Activated T-helper 1 cell treated with anti-CD3 and anti-CD28 coated beads, Interleukin-12 subunit alpha, Interleukin-12 subunit beta, Interleukin-2, Interleukin-4 antibody, amounts not matched to agents 30 ng/mL and 10 ng/mL and 1 ng/mL, durations not matched to agents 14 hours and 24 hours and 36 hours (primary cell): ENCODE measurements at places on chromosomes 3 and 15.

GRCh38 chr3:4065554-4065953 is 237.6 kb upstream of the SETMAR start:
- DNase-seq, result no peak

- no peak for DNase-seq
Observed at GRCh38 chr3:87246662-87247429, 19.7 kb downstream of the CHMP2B start.

- DNase-seq, result no peak
Observed at GRCh38 chr3:197149-197827, 725 bp downstream of the CHL1 start.

GRCh38 chr3:138861798-138862197 is 27.1 kb upstream of the PIK3CB start:
- no peak for DNase-seq

- DNase-seq, result no peak
Observed at GRCh38 chr15:27961801-27962200, 137.3 kb downstream of the OCA2 start.

- no peak for DNase-seq
Observed at GRCh38 chr3:15438983-15439382, 11.6 kb downstream of the EAF1 start.

DNA sequence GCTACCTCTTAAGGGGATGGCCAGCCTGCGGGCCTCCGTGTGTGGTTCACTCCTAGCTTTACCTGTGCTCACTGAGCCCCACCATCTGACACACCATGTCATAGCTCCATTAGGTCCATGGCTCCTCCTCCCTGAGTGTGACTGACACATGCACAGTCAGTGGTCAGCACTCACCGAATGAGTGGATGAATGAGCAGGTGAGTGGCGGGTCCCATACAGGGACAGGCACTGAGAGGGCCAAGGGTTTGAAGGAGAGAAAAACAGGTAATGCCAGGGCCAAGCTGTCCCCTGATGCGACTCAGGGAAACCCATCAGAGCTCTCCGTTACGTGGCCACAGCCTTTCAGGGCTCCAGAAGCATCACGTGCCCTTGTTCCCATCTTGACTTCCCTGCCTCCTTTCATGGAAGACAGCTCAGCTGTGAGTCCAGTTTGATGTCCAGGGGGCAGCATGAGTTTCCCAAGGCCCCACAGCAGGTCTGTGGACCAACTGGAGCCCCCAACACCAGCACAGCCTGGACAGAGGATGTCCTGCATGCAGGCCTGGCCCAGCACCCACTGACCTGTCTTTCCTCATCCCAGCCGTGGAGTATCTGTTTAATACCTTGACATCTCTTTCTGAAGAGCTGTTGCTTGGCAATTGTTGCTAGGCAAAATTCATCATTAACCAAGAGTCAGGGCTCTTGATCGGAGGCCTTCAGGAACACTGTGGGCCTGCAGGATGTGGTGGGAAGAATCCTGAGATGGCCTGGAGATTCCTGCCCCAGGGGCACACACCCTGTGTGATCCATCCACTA is 84.4 kb downstream of the PLXNA1 start:
- no peak for DNase-seq

- no peak for DNase-seq
Observed at GRCh38 chr3:59265566-59265965, 215.7 kb upstream of the CFAP20DC start.

DNA sequence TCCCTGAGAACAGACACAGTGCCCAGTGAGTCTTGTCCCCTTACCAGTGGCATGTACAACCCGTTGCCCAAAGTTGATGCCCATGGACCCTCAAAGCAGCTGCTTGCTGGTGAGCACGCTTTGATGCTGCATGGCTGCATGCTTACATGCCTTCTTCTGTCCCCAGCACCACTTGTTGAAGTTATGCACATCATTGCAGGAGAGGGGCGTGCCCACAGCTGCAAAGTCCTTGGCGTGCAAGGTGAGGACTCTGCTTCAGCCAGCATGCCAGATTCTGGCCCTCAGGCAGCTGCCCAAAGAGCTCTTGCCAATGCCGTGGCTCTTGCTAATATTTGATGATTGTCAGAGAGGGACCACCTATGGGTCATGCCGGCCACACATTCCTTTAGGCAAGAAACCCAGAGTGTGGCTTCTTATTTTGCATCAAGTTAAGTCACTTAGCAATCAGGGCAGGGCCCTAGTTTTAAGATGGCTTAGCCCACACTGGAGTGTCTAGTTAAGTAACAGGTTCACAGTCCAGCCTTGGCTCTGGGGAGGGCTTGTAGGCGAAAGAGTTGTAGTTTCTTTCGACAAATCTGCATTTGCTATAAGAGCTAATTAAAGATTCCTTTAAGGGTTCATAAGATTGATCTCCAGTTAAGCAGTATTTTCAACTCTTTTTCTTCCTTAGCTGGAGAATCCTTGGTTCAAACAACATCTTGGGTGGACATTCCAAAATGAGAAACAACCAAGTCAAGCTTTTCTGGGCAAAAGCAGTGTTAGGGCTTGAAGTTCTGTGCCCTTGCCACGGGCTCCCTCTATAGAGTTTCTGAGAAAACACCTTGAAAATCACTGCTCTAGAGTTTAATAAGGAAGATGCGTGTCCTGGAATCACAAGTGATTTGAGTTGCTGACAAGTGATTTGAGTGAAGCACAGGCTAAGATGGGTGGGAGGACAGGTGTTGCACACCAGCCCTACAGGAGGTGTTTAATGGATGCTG is 128.6 kb downstream of the SLCO3A1 start:
- DNase-seq, result no peak

GRCh38 chr3:116048991-116049390 is 396.3 kb downstream of the LSAMP start:
- no peak for DNase-seq

DNA sequence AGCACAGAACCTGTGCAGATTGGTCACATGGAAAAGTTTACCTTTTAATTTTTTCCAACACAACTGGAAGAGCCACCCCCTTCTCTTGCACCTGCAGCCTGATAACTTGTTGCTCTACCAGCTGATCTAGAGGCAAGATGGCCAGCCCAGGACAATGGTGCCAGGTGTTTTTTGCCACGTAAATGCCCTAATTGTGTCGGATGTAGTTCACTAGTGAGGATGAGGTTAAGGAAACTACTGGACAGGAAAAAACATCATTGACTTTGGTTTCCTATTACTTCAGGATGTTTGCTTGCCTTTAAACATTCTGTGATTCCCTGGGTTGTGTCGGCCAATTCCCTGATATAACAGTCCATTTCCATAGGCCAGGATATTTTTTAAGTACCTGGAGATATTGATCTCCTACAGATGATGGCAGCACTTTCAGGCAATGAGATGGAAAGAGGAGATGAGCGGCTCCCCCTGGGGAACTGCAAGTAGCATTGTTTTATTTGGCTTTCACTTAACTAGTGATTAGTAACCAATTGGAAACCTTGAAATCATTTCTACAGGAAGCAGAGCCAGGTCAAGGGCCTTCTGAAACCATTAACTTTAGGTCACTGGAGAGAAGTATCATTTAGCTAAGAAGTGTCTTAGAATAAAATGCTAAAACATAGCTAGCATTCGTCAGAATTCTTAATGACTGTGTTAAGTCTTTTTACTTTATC is 72.5 kb downstream of the OSBPL10 start:
- DNase-seq, result no peak

GRCh38 chr15:63072809-63073277 is 30.3 kb downstream of the TPM1 start:
- DNase-seq, result no peak

- no peak for DNase-seq
Observed at GRCh38 chr3:40877631-40878463, 321.5 kb upstream of the CTNNB1 start.

GRCh38 chr15:66080717-66081398 is 172.7 kb downstream of the MEGF11 start:
- no peak for DNase-seq

DNA sequence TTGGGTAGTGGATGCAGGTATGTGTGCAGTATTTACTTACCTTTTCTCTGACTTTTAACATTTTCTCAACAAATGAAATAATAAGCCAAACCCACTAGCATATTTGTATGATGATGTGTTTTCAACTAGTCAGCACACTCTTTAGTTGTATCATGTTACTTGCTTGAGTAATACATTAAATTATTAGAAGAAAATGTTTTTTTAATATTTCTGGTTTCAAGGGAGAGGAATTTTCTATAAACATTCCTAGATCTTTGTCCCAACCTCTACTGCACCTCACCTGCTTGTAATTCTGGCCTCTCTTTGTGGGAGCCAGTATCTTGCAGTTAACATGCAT is 161.8 kb upstream of the CBLB start:
- DNase-seq, result no peak

DNA sequence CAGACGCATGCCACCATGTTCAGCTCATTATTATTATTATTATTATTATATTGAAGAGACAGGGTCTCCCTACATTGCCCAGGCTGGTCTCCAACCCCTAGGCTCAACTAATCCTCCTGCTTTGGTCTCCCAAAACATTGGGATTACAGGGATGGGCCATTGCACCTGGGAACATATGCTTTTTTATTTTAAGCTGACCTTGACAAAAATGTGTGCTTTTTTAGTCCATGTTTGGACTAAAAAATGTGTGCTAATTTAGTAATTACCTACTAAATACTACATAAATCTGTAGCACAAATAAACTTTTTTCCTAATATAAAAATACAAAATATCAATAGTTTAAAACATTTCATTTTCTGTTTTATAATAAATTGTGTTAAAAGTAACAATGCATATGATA is 693.2 kb downstream of the ROBO1 start:
- no peak for DNase-seq

DNA sequence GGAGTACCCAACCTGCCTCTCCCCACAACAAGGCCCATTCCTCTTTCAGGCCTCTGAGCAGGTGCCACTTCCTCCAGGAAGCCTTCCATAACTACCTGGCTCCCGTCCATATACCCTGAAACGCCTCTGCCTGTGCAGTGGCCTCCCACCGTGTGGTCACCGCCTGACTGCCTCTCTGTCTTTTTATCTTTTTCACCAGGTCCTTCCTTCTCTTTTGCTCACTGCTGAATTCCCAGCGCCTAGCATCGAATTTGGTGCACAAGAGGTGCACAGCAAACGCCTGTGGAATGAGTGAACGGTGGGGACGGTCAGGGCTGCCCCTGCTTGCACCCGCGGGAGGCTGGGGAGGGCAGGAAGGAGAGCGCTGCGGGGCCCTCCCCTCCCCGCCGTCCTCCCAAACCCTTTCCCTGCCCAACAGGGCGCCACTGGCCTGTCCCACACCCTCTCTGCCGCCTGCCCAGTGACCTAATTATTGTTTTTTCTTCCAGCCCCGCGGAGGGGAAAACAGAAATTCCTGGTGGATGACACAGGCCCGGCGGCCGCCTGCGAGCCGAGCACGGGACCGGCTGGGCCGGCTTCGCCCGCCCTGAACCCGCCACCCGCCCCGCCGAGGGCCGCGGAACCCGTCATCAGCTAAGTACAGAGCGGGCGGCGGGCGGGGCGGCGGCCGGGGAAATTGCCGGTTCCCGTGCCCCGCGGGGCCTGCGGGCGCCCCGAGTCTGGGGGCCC is 140.1 kb downstream of the SMAD6 start:
- no peak for DNase-seq

- no peak for DNase-seq
Observed at GRCh38 chr3:37504583-37505357, 330.4 kb upstream of the LRRFIP2 start.

GRCh38 chr15:42385980-42386700 is 26.8 kb downstream of the CAPN3 start:
- no peak for DNase-seq

DNA sequence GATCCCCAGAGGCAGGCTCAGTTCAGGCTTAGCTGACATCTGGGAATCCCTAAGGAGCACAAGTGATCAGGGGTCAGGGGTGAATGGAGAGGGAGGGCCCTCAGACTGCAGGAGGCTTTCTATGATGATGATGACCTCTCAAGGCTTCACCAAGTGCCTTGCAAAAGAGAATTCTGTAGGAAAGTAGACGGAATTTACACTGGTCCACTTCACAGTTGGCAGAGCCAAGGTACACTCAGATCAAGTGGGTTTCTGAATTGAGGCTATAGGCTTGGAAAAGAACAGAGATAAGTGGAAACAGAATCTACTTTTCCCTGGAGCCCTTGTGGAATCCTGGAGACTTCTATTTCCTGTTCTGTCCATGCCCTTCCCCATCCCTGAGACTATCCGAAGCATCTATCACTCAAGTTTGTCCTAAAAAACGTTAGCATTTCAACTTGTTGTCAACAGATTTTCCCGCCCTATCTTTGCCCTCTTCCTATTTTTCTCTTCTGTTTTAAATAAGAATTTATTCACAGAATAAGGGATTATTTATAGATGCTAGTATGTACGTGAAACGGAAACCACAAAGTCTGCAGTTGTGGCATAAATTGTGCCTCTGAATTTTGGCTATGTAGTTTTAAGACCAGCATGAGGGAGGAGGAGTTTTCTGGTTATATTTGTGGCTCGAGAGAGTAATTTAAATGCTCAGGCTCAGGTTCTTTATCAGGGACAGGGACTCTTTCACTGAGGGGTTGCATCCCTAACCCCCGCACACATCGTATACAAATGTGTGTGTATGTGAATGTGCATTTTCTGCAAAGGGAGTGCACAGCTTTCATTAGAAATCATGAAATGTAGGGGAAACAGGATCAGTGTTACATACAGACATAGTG is 12.8 kb downstream of the GCSAM start:
- no peak for DNase-seq

- DNase-seq, result no peak
Observed at GRCh38 chr3:182180654-182181385, 469.1 kb downstream of the SOX2 start.

GRCh38 chr15:25714538-25714840 is 148.6 kb downstream of the ATP10A start:
- DNase-seq, result no peak

DNA sequence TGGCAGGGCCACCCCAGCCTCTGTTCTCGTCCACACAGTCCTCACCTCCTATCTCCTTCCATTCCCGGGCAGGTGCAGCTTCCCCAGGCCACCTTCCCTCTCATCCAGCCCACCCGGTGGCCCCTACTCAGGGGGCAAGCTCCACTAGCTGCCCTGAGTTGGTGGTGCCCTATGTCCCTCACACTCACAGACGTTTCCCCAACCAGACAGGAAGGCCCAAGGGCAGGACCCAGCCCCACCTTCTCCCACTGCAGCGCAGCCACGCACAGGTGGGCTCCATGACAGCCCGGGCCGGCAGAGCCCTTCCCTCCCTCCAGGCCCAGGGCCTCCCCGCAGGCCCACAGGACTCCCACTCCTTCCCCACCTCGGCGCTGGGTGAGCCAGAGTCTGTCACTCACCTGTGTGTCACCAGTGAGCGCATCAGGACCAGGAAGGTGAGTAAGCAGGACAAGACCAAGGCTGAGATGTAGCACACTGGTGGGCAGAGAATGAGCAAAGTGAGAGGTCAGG is 11.1 kb downstream of the ISLR start:
- no peak for DNase-seq

DNA sequence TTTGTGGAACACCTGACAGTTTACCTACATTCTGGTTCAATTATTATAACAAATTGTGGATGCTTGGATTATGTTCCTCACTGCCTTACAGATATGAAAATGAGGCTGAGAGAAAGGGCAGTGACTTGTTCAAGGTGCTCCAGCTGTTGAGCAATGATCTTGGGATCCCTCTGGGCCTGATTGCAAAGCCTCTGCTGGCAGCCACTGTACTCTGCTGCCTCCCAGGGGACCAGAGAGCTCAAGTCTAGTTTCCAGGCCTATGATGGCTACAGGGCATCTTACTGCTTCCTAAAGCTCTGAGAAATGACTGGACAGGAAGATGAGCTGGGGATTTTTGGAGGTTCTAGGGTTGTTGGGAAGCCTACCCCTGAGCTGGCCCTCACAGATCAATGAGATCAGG is 2.3 kb upstream of the SHC4 start:
- DNase-seq, result no peak

GRCh38 chr3:135927155-135927554 is 38.4 kb upstream of the PPP2R3A start:
- DNase-seq, result no peak
